ENCODE measurements at places on chromosomes 12 and 14.

DNA sequence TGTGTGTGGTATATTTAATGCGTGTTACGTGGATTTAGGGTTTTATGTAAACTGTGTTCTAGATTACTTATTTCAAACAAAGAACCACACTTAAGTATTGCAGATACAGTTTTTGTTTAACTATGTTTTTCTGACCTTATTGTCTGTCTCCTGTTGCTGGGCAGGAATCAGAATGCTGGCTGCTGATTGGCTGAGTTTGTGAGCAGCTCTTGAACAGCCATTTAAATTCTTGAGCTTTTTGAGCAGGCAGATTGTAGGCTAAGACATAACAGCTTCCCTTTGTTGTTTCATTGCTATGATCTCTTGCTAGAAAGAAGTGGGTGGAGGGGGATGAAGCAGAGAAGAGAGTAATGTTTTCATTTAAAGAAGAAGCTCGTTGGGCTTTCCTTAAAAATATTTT lies 52.2 kb downstream of the ATF7IP start:
- DNase-seq, result peak; percentile 80

GRCh38 chr12:130227641-130228040 lies 65.4 kb downstream of the FZD10 start:
- DNase-seq, result no peak

DNA sequence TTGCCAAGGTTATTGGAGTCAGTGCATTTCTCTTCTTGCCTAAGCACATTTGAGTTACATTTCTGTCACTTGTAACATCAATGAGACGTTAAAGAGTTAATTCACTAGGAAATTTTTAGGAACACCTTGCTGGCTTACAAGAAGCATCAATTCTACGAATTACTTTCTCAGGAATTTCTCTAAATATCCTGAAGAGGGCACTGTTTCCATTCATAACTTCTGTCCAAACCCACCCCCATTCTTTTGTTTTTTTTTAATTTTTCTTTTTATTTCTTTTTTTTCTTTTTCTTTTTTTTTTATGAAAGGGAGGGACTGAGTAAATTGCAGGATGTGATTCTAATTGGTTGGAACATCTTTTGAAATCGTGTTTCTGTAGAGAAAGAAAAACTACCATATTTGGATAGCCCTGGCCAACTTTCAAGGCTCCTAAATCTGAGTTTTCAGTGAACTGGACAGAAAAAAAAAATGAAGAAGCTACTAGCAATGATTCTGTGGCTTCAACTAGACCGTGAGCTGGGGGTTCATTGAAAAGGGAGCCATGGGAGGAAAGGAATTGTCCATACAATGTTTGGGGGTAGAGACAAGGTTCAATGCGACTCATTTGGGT lies 285.3 kb downstream of the DAD1 start:
- no peak for DNase-seq

- DNase-seq, result no peak
Observed at GRCh38 chr14:100651999-100652508, 64.8 kb upstream of the BEGAIN start.

DNA sequence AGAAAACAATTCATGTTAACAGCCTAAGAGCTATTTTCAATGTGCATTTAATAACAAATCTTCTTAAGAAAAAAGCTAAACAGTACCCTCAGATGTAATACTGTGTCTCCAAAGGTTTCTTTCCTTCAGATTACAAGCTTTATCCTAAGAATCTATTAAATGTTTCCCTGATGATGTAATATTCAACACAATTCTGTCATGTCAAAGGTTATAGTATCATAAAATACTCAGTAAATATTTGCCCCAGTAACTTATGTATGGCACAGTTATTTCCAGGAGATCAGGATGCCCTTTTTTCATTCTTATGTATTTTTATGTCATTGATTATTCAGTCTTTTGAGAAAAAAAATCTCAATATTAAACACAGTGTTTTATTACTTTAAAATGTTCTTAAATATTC lies 128.4 kb downstream of the KIF21A start:
- DNase-seq, result no peak
